ENCODE measurements at places on chromosomes 4 and X.

DNA sequence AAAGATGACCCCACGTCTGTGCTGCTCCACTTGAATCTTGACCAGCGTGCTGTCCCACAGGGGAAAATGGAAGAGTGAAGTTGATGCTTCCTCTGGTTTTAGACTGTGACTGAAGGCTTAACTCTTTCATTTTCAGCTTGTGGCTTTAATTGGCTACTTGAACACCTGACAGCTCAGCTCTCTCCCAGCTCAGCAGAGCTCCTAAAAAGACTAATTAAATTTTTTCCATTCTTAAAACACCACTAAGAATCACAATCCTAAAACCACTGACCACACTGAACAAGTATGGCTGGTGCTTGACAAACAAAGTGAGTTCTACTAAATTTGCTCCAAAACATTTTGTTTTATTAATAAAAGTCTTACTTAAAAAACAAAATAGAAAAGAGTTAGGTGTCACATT lies 71.7 kb downstream of the SRPX start:
- no peak for DNase-seq

- DNase-seq = no peak
Measured at GRCh38 chrX:8647176-8647575, 84.8 kb downstream of the ANOS1 start.

DNA sequence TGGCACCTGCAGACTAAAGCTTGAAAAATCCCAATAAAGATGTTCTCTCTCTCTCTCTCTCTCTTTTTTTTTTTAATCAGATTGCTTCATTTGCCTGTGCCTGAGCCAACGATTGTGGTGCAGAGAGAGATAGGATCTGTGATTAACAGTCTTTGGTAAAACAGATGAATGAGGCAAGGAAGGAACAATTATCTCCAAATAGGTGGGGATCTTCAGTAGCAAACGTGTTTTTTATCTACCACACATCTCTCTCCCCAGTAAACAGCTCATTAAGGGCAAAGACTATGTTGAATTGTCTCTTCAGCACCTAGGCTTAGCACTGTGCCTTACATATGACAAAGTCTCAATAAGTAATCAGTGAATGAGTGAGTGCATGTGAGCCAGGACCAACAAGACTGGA lies 96.3 kb downstream of the SMIM20 start:
- no peak for DNase-seq

DNA sequence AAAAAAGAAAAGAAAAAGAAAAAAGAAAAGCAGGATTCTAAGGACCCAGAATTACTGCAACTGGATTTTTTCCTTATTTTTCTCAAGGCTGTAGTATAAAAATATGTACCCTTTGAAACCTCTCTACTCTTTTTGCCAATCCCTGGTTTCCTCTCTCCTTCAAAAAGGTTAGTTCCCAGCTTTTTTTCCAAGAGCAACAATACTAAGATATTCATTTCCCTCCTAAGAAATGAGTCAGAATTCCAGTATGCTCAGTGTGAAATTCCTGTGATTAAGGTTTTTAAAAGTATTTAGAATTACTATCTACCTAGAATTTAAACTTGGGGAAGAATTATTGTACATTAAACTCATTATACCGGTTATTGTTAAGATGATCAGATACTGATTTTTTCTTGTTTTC lies 22.0 kb downstream of the SMIM14 start:
- peak; percentile 46 for DNase-seq

DNA sequence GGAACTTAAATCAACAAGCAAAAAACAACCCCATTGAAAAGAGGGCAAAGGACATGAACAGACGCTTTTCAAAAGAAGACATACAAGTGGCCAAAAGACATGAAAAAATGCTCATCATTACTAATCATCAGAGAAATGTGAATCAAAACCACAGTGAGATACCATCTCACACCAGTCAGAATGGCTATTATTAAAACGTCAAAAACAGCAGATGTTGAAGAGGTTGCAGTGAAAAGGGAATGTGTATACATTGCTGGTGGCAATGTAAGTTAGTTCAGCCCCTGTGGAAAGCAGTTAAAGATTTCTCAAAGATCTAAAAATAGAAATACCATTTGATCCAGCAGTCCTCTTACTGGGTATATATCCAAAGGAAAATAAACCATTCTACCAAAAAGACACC lies 22.6 kb downstream of the RTL9 start:
- DNase-seq = peak; percentile 75
